ENCODE measurements at places on chromosomes 7 and 10. TPM values are rescaled to one million over a fixed set of nuclear protein-coding genes. Genes with fewer than 3 reads are reported as not detected.

Gene PTCD1
- 14.3 TPM for total RNA-seq

Gene ASIC3
- 1.6 TPM for total RNA-seq

Gene PRSS37
- total RNA-seq = not detected

Gene KIF5B
- total RNA-seq = 161 TPM

Gene CTAGE4
- total RNA-seq = not detected

Gene ASZ1
- total RNA-seq = not detected

Gene ATOH7
- not detected for total RNA-seq

Gene C7orf57
- total RNA-seq = 0.64 TPM

Gene TRRAP
- total RNA-seq = 43.4 TPM

Gene NKX1-2
- not detected for total RNA-seq

Gene FAM204A
- 34.5 TPM for total RNA-seq

Gene DNAH11
- 3.4 TPM for total RNA-seq

Gene MRM2
- 20.9 TPM for total RNA-seq

Gene PRSS1
- total RNA-seq = not detected

Gene LRIT1
- not detected for total RNA-seq

Gene ITGA8
- total RNA-seq = 2.1 TPM

Gene PRR15
- total RNA-seq = 0.23 TPM

Gene PPIF
- total RNA-seq = 31.6 TPM

Gene OLAH
- total RNA-seq = 0.34 TPM

Gene SPDYE3
- total RNA-seq = not detected

Gene PHKG1
- 0.10 TPM for total RNA-seq

Gene DEPP1
- 628 TPM for total RNA-seq

Gene LIPM
- total RNA-seq = not detected

Gene BHLHA15
- 0.68 TPM for total RNA-seq

Gene ANKRD1
- 436 TPM for total RNA-seq

Gene ITIH2
- not detected for total RNA-seq

All from glomerular endothelial cell (primary cell).